Cerebellum (tissue), 4 donors: ENCODE measurements at places on chromosomes 7 and 10.

DNA sequence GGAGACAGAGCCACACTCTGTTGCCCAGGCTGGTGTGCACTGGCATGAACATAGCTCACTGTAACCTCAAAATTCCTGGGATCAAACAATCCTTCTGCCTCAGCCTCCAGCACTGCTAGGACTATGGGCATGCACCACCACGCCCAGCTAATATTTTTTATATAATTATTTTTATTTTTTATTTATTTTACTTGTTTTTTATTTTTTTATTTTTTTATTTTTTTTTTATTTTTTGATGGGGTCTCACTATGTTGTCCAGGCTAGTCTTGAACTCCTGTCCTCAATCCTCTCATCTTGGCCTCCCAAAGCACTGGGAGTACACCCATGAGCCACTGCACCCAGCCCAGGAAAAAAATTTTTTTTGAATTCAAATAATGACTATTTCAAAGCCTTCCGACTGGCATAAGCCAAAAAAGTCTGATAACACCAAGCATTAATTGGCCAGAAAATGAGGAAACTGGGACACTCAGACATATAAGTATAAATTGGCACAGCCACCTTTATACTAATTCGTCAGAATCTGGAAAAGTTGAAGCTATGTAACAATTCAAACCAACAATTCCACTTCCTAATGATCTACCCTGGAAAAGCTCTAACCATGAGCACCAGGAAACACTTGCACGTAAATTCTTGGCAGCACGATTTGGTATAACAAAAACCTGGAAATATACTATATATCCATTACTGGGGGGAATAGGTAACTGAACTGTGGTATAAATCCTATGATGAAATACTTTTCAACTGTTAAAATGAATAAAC is 6.3 kb downstream of the ZC3HAV1 start:
- DNase-seq, result no peak

- DNase-seq, result peak; percentile 41
Measured at GRCh38 chr10:62437696-62438095, 63.5 kb downstream of the ZNF365 start.

DNA sequence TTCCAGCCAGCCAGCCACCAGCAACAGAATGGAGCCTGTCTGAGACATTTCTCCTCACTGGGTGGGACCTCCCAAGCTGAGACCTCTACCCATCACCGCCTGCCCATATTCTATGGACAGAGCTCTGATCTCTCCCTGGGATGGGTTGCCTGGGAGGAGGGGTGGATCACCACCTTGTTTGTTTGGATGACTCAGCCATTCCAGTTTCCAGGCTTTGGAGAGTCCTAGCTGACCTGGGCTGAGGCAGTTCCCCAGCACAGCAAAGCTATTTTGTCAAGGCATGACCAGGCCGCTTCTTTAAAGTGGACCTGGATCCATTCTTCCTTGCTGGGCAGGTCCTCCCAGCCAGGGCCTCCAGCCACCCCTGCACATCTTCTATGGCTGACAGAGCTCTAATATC is 982.3 kb downstream of the DNAJB9 start:
- DNase-seq, result no peak

DNA sequence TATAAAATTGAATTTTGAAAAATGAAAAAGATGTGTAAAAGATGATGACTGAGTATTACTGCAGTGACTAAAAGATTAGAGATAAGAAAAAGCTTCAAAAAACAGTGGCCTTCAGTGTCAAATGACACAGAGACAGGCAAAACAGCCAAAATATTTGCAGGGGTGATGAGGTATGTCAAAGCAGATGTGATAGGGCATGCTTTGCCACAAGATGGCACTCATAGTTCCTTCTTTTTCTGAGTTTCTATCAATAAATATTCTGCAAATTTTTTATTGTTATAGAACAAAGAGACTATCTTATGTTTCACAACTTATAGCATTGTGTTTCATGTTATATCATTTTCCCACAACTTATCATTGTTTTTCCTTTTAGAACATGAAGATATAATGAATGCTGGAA is 344.1 kb upstream of the HPS1 start:
- no peak for DNase-seq

DNA sequence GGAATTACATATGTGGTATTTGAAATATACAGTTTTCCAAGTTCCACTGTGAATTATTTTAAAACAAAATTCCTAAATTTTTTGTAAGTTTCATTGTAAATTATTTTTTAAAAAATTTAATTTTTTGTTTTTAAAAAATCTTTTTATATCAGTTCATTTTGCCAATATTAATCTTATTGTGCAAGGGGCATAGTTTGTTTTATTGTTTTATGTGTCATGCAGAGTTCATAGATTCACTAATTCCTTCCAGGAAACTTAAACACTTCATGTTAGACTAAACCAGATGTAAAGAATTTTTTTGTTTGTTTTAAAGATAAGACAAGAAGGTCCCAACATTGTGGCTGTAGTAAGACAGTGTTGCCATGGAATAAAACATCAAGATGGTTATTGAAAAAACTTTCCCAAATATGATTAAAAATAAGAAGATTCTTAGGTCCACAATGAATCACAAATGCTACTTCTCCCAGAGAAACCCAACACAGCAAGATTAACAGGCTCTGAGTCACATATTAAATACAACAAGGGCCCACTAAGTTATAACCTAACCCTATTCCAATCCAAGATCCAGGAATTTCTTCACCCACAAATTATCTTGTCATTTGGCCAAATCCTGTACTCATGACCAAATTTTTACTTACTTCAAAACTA is 464.7 kb upstream of the IGFBP3 start:
- no peak for DNase-seq

DNA sequence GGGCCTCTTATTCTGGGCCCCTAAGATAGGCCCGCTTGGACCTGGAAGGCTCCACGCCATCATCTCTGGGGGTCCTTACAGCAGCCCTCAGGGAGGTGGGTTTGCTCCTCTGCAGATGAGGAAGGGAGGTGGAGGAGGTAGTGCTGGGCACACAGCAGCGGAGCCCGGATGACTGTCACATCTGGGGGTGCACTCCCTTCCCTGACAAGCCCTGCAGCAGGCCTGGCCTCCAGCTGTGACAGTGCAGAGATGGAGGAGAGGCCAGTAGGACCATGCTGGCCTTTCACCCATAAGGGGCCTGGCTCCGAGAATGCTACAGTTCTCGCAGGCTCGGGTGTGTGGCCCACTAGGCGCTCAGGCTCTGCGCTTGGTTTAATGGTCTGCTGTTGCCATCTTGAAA is 9.2 kb downstream of the GDF2 start:
- DNase-seq, result no peak

DNA sequence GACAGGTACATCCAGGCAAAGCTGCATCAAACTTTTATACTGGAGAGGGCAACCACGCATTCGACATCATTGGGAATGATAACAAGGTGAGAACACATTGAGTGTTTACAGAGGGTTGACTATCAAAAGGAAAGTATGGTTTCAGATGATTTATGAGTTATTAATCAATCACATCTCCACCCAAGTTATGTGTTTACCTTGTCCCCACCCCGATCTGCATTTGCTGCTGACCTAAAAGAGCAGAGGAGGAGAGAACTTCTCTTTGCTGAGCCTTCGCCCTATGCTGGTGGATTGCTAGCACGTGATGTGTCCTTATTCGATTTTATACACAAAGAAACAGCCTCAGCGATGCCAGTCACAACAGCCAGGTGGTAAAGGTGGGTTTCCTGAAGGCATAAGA is at the start of gene MSMB:
Gene MSMB (minus strand): TSS at position 9 of the 400 bp plus-strand sequence. CDS start 32 bp downstream, outside the sequence.
- no peak for DNase-seq

GRCh38 chr10:86950349-86950748 is 7.1 kb downstream of the MMRN2 start:
- no peak for DNase-seq

- DNase-seq, result no peak
Measured at GRCh38 chr10:69464801-69465401, 13.6 kb downstream of the TSPAN15 start.

DNA sequence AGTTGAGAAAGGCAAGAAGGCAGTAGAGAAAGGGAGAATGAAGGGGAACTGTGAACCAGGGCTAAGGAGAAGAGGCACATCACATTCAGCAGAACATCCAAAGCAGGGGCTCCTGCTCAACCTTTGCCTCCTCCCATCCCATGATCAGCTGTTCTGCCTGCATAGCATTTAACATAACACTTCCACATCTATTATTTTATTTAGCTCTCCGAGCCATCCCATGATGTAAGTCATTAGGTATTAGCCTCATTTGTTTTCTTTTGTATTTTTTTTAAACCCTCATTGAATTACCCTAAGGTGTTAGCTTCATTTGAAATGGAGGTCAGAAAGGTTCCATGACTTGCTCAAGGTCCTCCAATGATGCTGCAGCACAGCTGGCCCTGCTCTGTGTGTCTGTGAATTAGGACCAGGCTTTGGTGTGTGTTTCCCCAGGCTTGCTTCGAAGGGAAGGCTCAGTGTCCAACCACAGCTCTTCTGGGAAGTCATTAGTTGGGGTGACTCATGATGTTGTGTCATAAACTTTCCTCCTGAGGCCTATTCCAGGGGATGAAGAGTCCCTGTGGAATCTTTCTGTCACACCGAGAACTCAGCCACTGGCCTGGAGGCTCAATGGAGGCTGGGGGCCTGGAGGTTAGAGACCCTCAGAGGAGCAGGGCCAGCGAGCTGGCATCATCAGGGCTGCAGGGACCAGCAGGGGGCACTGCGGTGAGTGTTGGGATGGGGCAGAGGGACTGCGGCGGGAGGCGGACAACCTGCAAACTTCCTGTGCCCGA is 16.5 kb downstream of the NPFFR1 start:
- DNase-seq, result no peak

GRCh38 chr10:127972751-127973357 is 66.0 kb downstream of the PTPRE start:
- DNase-seq, result no peak

DNA sequence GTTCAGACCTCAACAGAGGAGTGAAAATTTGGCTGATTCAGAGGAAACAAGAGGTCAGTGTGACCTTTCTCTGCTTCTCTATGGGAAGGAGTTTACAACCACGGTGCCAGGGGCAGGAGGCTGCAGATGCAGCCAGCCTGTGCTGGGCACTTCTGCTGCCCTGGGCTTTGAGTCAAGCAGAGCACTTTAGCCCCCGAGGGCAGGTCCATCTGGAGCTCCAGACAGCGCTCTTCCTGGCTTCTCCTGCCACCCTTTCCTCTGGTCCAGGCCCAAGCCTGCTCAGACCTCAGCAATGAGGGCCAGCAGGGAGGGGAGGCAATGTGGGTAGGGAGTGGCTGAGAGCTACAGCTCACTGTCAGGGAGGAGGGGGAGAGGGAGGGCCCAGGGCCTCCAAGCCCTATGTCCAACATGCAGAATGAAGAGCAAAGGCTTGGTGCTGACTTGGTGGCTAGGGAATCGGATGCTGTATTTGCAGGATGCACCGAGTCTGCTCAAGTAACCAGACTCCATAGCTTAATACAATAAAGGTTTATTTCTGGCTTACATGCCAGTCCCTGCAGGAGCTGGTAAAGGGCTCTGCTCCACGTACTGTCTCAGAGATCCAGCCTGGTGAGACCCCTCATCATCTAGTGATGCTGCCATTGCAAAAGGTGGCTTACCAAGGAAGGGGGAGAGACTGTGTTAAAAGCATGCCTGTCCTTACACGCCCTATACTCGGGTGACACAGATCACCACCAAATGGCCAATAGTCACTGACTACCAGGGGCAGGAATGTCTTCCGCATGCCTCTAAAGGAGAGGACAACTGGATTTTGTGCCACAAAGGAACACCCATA is 481.6 kb downstream of the RPS24 start:
- DNase-seq, result peak; percentile 12

DNA sequence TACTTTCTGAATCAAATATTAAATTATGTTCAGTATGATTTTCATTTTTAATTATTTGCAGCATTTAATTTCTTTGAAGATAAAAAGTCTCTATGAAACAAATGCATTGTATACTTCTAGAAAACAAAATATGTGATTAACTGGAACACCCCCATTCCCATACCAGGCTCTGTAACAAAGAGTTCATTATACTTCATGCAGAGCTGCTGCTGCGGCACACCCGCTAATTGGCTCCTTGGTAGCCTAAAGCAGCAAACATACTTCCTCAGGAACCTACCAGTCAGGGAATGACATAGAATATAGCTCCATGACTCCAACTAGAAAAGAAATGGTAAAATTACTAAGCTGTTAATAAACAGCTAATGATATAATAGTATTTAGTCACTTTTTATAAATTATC is 19.3 kb downstream of the RAB11FIP2 start:
- DNase-seq, result no peak

GRCh38 chr10:107859065-107859464 is 694.6 kb upstream of the SORCS1 start:
- no peak for DNase-seq

GRCh38 chr7:151308256-151308655 is 33.4 kb upstream of the NUB1 start:
- no peak for DNase-seq

DNA sequence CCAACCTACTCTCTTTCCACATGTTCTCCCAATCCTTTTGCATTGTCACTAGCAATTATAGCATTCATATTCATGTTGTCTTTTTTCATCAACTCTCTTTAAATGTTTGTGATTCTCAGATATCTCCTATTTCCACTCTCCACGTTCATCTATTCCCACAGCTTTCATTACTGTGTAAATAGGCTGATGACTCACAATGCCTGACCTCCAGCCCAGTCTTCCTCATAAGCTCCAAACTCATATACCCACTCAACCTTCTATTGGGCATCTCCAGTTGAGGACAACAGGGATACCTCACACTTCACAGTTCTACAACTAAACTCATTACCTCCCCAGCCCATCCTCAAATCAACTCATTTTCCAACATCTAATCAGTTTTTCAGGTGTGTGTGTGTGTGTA is 194.1 kb downstream of the DGKI start:
- no peak for DNase-seq

DNA sequence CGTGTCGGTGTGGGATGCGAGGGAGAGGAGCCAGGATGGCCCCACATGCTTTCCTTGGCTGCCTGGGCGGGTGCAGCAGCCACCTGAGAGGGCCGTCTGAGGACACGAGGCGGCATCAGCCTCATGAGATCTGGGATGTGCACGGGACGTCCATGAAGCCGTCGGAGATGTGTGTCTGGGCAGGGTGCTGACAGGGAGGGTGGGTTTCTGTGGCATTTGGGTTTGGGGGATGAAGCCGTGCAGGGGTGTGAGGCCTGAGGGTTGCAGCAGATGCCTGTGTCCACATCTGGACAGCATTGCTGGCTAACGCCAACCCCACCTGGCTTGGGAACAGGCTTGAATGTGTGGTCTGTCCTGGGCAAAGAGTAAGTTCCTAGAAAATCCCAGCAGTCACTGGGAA is 179.5 kb downstream of the DNAJB6 start:
- no peak for DNase-seq

GRCh38 chr10:60820093-60820754 is 41.9 kb downstream of the CDK1 start:
- DNase-seq, result no peak

DNA sequence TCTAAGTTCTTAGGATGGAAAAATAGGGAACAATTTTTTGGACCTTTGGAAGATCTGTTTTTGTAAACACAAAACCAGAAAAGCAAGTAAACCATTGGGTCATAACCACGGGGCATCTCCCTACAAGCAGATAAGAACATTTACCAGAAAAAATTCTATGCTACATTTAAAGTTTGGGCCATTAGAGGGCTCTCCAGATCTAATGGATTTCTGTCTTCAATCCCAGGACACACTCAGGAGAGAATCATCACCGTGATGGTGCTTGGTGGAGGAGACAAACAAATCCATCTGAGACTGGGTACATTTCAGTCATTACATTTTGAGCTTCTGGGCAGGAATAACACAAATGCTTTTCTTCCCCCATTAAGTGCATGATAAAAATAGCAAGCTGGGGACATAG is 178.4 kb upstream of the TARP start:
- peak; percentile 67 for DNase-seq

- no peak for DNase-seq
Measured at GRCh38 chr7:36082910-36083309, 70.1 kb upstream of the EEPD1 start.

- no peak for DNase-seq
Measured at GRCh38 chr10:3409928-3410327, 237.3 kb upstream of the PITRM1 start.
